RPMI8226 (cell line): ENCODE measurements at places on chromosomes 7 and 10.

DNA sequence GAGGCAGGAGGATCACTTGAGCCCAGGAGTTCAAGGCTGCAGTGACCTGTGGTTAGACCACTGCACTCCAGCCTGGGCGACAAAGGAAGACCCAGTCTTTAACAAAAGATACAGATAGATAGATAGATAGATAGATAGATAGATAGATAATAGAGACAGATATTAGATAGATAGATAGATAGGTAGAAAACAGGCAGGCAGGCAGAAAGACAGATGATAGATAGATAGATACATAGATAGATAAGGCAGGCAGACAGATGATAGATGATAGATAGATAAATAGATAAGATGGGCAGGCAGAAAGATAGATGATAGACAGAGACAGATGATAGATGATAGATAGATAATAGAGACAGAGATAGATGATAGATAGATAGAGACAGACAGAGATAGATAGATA, 54.5 kb downstream of the TMEM130 start:
- no peak for DNase-seq

- no peak for DNase-seq
Observed at GRCh38 chr7:115008465-115009114, 86.7 kb downstream of the MDFIC start.

- no peak for DNase-seq
Observed at GRCh38 chr10:58590152-58590840, 77.6 kb downstream of the BICC1 start.

GRCh38 chr10:24382596-24382978, 173.6 kb downstream of the KIAA1217 start:
- DNase-seq, result no peak

GRCh38 chr10:30270247-30270646, 78.8 kb downstream of the MTPAP start:
- no peak for DNase-seq

DNA sequence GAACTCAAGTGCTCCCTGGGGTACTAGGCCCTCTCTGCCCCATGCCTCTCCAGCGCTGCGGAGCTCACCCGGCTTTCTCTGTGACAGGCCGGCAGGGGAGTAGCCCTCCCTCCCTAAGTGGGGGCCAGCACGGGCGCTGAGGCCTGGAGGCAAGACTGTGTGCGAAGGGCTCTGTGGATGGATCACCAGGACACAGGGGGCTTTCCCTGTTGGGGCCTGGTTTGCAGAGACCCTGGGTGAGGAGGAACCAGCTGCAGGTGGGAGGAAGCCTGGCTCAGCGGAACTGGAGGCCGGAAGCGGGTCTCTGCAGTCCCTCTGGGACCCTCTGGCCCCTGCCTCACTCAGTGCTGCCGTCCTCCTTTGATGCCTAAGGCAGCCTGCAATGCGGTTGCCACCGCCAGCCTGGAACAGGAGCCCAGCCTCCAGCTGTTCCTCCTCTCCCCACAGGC, 106.0 kb downstream of the CYTH3 start:
- DNase-seq, result no peak

GRCh38 chr10:79106256-79107050, 37.7 kb downstream of the ZMIZ1 start:
- peak; percentile 73 for DNase-seq

DNA sequence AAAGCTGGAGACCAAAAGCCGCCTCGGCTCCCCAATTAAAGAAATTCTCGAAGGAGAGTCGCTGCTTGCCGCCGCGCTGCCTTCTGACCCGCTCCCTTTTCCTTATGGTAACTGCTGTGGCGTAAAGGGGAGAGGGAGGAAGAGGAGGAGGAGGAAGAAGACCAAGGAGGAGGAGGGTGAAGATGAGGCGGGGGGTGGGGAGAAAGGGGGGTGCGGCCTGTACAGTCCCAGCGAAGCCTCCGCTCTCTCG, 388 bp downstream of the CNOT4 start:
- DNase-seq, result no peak

DNA sequence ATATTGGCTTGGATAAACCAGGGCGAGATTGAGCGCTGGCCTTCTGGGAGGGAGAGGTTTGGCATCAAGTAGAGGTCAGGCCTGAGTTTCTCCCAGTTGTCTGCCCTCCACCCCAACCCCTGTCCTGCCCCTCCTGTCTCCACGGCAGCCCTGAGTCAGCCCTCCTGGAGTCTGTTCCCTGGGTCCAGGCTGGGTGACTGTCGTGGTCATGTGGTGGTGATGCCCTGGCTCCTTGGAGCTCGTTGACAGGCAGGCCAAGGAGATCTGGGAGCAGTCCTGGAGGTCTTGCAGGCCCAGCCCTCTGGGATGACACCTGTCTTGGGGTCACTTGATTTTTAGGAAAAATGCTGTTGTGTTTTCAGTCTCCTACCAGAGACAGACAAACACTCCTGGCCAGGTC, 53.6 kb upstream of the PODXL start:
- DNase-seq, result no peak

- peak; percentile 77 for DNase-seq
Observed at GRCh38 chr7:76358011-76358480, 745 bp downstream of the YWHAG start.

DNA sequence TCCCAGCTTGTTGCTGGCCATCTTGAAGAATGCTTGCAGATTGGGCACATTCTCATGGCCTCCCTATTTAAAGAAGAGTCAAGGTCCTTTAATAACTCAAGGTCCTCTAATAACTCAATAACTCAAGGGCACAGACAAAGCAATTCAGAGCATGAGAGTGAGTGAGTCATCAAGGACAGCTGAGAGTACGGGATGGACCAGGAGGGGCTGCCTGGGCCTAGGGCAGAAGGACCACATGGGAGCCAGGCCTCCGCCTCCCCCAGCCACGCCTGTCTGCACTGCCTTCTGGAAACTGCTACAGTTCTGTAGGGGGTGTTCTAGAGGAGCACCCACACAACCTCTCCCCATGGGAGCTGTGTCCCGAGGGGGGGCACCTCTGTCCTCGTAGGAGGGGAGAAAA, 48.9 kb downstream of the ZNF503 start:
- DNase-seq, result no peak

DNA sequence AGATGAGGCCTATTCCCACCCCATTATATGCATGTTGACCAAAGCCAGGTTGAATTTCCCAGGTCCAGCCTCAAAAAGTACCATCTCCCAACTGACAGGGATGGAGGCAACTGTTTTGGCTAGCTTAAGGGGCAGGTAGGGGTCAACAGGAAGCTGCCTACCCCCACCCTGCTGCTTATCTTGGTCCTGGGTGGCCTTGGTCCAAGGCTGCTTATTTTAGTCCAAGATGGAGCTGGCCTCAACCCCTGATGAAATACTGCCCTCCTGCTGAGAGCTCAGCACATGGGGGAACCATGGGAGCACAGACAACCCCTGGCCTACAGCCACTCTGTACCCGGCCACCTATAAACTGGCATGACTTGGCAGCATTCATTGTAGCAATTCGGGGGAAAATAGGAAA, 23.1 kb downstream of the MYO1G start:
- DNase-seq, result no peak
